ENCODE measurements at places on chromosomes 2 and 18.

DNA sequence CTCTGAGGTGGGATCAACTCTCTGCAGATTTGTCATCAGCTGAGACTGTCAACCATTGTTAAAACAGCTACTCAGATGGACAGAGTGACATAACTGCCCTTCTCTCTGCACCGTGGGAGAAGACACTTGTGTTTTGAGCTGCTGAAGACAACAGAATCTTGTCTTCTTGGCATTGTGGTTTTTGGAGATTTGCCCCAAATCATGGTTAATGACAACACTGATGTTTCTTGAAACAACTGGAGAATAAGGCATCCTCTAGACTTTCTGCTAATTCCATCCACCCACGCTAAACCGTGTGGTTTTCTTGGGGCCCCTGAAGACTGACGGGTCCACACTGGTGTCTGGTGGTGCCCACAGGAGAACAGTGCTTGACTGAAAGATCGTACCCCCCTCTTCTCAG, 39.5 kb downstream of the SH3BP4 start:
- no peak for DNase-seq

DNA sequence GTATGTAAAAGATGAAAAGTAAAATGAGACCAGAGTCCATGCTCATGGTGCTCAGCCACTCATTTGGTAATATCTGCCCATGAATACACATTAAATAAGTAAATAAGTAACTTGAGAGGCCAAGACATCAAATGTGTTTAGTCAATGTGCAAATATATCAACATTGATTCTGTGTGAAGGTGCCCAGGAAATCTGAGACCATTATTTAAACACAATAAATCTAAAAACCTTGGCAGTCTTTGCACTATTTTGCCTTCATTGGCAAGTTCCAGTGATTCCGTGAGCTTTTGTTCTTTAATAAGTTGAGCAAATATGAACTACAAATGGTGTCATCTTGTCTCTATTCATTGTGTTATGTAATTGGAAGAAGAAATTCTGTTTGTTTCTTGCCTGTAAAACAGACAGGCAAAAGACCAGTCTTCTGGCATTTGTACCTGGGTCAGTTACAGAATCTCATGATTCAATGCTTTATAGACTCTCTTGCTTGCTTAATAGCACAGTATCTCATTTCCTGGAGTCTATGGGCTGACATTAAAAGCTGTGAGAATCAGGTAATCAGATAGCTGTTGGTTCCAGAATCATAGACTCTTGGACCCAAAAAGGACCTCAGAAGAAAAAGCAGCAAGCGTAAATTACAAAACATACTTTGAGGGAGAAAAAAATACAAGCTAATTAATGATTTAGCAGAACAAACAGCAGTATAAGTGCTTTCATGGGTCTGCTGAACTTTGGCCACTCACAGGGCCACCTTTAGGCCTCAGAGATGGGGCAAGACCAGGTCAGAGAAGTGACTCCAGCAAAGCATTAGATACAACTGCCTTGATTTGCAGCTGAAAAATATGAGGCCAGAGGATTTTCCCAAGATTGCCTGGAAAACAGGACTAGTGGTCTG, 20.0 kb upstream of the SERPINB3 start:
- no peak for DNase-seq

DNA sequence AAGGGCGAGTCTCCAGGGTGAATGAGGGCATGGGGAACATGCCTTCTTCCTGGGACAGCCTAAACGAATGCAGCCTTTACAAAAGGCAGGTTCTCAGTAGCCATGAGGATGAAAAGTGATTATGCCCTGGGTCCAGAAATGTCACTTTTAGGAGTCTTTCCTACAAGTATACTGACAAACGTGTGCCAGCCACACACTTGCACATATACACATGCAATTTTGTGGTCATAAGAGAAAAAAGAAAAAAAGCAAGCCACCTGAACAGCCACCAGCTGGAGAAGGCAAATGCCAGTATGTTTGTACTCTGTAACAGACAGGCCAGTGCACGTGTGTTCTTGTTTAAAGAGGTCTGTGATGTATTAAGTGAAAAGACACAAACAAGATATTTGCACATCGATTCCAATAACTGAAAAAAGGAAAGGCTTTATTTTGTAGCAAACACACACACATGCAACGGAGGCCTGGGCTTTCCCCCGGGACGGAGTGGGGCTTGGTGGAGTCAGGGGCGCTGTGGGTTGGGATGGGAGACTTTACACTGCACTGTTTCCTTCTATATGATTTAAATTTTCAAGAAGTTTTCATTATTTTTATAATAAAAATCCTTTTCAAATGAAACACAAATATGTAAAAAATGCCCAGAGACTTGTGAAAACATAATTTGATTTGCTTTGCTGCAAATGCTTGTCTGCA, 108.4 kb downstream of the FAM210A start:
- DNase-seq: no peak

DNA sequence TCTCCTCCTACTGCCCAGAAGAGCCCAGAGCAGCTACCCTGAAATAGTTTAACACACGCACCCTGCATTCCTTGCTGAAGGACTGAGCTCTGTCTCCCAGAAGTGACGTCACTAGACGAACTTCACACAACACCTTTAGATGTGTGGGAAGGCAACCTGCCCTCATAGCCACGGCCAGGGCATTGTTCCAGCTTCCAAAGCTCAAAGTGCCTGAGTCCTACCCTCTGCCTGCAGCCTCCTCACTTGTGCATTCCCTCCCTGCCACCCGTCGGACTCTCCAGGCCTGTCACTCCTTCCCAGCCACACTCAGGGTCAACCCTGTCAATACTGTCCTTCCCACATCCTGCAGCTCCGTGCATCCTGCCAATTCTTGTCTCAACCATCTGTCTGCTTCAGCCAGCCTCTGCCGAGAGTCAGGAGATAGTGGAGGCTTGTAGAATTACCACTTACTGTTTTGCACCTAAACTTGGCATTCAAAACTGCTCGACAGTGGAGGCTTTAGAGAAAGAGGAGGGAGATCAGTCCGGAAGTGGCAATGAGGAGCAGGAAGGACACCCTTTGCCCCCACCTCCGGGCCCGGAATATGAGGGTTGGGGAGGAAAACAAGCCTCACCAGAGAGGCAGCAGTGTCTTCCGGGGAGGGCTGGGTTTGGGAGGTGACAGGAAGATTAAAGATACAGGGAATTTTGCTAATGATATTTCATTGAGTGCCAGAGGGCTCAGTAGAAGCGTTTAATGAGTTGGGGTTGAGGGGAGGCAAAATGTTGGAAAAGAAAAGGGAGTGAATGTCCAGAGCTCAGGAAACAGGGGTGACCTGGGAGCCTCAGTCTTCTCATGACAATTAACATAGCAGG, 72.3 kb upstream of the ATG16L1 start:
- DNase-seq: no peak

DNA sequence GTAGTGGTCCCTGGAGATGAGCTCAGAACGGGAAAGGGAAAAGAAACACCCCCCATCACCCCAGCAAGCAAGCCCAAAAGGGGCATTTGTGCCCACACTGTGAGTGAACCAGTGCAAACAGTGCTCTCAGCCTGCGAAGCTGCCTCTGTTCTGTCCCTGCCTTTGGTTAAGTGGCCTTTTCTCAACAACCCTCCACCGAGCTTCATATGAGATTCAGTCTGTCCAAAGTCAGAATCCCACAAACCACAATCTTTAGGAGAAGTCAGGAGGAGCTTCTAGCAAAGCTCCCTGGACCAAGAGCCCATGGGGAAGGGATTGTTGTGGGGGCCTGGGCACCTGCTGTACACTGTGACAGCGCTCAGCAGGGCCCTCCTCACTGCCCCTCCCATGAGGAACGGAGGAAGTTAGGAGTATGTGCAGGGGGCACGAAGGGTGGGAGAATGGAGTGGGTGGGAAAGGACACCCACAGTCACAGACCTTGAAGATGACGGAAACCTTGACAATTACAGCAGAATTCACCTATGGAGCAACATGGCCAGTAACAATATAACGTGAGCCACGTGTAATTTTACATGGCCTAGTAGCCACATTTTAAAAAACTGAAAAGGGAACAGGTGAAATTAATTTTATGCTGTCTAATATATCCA, 119.5 kb downstream of the SMAD7 start:
- no peak for DNase-seq

DNA sequence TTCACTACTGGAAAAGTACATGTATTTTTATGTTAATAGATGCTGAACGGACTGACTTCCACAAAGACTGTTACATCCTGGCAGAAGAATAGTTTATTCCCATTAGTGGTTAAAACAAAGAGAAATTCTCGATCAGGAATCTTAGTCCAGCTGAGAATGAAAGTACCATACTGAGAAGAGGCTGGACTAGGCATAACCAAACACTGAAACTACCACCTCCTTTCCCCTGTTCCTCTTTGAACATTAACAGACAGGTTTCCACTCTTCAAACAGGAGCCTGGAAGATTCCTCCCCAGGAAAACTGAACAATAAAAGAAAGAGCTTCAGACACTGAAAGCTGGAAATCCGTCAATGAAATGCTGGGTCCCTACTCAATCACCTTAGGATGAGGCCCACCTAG, 25.8 kb downstream of the LDAH start:
- DNase-seq: no peak

- no peak for DNase-seq
Observed at GRCh38 chr2:225002656-225003045, 39.6 kb downstream of the DOCK10 start.

DNA sequence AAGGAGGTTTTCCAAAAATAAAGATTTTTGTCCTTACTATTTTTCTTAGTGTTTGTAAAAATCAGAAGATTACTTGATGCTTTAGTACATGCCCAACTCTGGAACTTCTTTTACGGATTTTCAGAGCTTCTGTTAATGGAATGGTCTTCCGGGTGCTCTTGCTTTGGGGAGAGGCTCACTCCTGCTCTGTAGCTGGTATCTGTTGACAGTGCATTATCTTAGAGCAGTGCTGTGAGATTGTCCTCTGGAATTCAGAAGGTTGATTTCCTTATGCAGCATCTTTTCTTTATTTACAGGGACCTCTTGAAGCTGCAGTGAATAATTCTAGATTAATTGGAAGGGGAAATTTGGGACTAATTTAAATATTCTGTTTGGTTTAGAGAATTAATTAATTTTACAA, 4.6 kb downstream of the MAPRE2 start:
- no peak for DNase-seq

- no peak for DNase-seq
Observed at GRCh38 chr18:75346671-75347070, 80.8 kb downstream of the SMIM21 start.

DNA sequence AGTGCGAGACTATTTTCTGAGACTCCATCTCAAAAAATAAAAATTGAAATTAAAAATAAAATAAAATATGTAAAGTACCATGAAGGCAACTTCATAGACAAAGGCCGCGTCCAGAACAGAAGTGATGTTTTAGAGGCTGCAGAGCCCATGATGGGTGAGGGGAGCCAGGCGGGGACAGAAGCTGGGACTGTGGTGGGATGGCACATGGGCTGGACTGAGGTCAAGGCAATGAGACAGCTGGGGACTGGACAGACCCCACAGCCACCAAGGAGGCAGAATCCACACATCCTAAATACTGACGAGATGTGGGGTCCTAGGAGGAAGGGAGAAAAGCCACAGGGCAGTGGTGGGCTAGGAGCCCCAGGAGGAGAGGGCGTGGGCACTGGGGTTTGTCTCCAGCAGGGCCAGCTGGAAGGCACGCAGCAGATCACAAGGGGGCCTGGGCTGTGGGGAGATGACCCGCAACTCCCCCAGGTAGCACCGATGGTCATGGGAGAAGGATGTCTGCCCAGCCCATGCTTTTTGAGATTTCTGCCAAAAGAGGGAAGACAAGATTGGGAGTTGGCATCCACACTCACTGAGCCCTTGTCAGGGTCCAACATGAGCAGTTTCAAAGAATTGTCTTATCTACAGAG, 74.3 kb downstream of the KCNF1 start:
- DNase-seq: no peak

GRCh38 chr2:204024503-204024902, 87.9 kb downstream of the ICOS start:
- no peak for DNase-seq

- DNase-seq: no peak
Observed at GRCh38 chr18:38033282-38033681, 467.7 kb upstream of the CELF4 start.

DNA sequence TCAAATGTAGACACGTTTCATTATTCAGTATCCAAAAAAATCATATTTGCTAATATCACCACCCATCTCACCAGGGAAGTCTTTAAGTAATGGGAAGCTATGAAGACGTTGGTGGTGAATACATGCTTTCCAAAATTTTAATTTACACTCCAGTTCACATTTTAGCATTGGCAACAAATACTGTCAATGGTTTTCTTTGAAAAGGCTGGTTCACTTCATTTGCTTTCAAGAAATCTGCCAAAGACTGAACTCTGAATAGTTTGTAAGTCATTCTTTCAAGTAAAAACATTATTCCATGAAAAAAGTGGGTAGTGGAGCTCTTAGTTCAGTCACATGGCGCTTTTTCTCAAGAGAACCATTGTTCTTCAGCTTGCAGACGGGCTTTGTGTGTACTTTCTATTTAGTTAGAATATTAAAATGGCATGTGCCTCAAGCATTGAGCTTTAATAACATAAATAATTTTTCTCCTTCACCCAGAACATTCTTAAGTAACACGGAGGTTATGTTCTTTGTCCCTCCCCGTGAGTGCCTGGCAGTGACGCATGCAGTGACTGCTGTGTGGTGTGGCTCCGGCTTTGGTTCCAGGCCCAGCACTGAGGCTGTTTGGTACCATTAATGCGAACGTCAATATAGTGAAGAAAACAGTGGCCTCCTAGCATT, 300.0 kb upstream of the HDAC4 start:
- DNase-seq: no peak

- no peak for DNase-seq
Observed at GRCh38 chr2:203690441-203691047, 15.9 kb upstream of the CD28 start.

Data from cerebellar nuclear complex (tissue), 1 donor.